Right hindlimb (tissue), 1 donor: ENCODE measurements at places on chromosomes 5 and 9.
A peak's percentile ranks its signal among the peaks of the same experiment; 100 is the strongest.

GRCh38 chr9:124527781-124528180, 20.6 kb upstream of the NR5A1 start:
- DNase-seq, result no peak

DNA sequence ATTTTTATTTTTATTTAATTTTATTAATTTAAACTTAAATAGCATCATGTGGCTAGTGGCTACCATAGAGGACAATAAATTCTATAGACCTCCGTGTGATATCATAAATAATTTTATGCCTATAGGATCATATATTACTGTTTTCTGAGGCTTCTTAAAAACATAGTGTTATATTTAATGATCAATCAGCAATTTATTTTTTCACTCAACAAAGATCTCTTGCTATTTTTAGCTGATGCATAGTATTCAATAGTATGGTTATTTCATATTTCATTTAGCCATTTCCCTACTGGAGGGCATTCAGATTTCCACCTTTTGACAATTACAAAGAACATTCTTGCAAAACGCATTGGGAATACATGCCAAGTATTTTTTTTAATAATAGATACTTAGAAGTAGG, 114.1 kb downstream of the PDE4D start:
- DNase-seq, result no peak

- DNase-seq, result no peak
These were observed 802.4 kb upstream of the ACO1 start for GRCh38 chr9:31582071-31582470.

DNA sequence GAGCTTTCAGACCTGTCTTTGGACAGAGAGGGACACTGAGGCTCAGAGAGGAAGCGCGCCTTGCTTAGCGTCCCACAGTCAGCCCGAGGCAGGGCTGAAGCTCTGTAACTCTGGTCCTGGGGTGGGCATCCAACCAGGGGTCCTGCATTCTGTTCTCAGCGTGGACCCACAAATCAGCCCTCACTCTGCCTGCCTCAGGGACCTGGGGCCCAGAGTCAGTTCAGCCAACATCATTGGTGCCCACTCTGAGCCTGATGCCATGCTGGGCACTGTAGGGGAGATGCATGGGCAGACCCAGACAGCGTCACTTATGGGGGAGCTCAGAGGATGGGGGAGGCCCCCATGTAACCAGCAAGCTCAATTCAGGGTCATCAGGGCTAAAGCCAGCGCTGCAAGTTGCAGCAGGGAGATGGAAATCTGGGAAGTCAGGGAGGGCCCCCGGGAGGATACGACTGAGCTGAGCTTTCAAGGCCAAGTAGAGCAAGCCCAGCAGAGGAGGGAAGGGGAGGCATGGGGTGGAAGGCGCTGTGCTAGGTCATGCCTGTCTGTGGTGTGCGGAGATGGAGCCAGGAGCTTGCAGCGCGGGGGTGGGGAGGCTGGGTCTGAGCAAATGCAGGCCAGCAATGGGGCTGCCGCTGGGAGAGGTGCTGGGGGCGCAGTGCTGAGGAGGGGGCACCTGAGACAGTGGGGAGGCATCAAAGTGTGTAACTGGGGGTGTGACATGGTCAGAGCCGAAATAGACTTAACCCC, 21.1 kb downstream of the CORO2A start:
- no peak for DNase-seq

- no peak for DNase-seq
These were observed 1.1 kb downstream of the ATPSCKMT start for GRCh38 chr5:10248378-10249260.

DNA sequence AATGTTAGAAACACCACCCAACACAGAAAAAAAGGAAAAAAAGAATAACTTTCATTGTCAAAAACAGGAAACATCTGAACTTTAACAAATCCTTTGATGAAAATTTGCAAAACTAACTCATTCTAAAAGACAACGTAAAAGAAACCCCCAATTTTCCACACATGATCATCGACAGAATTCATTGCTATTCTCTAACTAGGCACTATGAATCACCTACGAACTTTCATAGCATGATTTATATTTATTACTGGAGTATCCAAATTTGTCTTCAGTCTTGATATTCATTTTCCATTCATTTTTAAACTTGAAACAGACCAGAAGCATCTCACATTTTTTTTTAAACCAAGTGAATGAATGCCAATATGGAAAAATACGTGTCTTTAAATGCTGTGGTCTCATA, 514.6 kb downstream of the TLE4 start:
- no peak for DNase-seq

- no peak for DNase-seq
These were observed 78.4 kb upstream of the OTULINL start for GRCh38 chr5:14503017-14503680.

DNA sequence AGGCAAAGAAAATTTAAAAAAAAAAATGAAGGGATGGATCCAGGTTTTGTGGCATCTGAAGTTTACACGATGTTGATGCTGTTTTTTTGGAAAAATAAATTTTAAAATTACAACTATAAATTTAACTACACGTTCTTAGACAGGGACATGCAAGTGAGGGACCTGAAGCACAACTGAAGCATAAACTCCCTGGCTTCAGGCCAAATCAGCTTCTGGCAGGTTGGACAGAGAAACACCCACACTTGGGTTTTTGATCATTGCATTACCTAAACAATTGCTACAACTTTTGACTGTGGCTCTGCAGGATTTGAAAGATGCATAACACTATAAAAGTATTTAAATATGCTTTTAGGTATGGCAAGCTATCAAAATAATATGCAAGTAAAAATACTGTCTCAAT, 1318.3 kb upstream of the DMAC1 start:
- DNase-seq, result no peak

DNA sequence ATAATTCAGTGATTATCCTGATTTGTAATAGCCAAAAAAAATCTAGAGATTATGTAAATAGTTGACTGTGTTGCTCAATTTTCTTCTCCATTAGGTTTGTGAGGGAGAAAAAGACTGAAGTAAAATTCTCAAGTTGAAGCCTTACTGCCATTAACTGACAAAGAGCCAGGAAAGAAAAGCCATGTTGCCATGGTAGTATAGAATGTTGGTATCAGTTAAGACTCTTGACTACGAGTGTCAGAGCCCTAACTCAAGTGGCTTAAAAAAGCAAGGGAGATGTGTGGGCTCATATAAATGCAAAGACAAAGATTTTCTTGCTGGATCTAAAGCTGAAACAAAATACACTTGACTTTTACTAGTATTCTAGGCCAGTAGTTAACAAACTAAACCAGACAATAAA, 571.7 kb downstream of the KCTD16 start:
- no peak for DNase-seq

GRCh38 chr5:9082996-9083395, 462.9 kb downstream of the SEMA5A start:
- no peak for DNase-seq

DNA sequence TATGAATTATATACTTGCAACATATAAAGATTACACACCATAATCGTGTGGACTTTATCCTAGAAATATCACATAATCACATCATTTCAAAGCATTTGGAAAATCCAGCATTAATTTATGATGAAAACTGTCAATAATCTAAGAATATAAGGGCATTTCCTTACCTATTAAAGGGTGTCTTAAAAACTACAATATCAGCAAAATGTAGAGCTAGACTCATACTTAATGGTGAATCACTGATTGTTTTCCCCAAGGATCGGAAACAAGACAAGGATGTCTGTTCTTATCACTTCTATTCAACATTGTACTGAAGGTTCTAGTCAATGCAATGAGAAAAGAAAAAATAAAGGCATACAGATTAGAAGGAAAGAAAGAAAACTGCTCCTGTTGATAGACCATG, 8.0 kb upstream of the SREK1 start:
- no peak for DNase-seq

GRCh38 chr5:119393201-119393691, 37.4 kb downstream of the TNFAIP8 start:
- no peak for DNase-seq

- no peak for DNase-seq
These were observed 64.5 kb upstream of the PPARGC1B start for GRCh38 chr5:149665416-149666175.

DNA sequence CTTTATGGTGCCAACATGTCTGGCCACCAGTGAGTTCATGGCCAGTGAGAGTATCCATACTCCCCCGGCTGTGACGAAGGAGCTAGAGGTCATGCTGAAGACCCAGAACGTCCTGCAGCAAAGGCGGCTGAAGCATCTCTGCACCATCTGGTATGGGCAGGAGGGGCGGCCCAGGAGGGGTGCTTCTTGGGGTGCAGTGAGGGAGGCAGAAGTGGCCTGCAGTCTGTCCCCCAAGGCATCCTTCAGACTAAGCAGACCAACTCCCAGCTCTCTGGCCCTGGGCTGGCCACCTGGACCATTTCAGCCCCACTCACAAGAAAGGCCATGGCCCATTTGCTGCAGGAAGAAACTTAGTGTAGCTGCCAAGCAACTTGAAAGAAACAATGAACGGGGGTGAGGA, 11.0 kb downstream of the CCDC180 start:
- DNase-seq, result no peak

- DNase-seq, result no peak
These were observed 95.4 kb upstream of the RETREG1 start for GRCh38 chr5:16712178-16712577.

DNA sequence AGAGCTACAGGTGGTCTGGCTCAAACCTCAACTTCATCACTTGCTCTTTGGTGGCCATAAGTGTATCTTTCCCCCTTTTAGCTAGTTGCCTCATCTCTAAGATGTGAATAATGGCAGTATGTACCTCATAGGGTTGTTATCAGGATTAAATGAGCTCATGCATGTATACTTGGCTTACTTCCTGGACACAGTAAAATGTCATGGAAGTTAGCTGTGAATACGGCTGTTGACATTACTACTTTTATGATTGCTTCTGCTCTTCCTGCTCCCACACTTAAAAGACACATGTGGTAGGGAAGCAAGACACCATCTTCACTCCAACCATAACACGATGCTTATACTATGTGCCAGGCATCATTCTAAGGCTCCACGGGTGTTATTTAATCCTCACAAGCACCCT, 114.5 kb upstream of the GPR151 start:
- no peak for DNase-seq

- no peak for DNase-seq
These were observed 227.0 kb downstream of the PDE4D start for GRCh38 chr5:59666440-59667068.

DNA sequence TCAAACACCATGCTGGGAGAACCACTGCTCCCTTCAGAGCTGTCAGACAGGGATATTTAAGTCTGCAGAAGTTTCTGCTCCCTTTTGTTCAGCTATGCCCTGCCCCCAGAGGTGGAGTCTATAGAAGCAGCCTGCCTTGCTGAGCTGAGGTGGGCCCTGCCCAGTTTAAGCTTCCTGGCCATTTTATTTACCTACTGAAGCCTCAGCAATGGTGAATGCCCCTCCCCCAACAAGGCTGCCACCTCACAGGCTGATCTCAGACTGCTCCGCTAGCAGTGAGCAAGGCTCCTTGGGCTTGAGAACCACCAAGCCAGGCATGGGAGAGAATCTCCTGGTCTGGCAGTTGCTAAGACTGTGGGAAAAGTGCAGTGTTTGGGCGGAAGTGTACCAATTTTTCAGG, 205.5 kb upstream of the PTGER4 start:
- no peak for DNase-seq

DNA sequence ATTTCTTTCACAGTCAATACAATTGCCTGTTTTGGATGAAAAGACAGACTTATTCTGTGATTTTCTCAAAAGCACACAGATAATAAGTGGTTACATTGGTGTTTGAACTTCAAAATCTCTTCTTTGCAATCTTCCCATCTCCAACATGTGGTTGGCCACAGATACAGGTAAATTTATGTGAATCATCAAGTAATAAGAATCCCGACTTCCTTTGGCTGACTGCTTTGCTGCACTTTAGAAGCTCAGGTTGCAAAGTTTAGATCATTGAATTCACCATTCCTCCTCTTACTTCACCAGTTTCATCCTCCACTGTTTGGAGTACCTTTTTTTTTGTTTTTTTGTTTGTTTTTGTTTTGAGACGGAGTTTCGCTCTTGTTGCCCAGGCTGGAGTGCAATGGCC, 56.5 kb upstream of the ADRB2 start:
- DNase-seq, result no peak

- DNase-seq, result no peak
These were observed 18.3 kb downstream of the PDGFRB start for GRCh38 chr5:150137168-150137957.

- no peak for DNase-seq
These were observed 926.3 kb upstream of the ARRDC3 start for GRCh38 chr5:92309336-92309991.

DNA sequence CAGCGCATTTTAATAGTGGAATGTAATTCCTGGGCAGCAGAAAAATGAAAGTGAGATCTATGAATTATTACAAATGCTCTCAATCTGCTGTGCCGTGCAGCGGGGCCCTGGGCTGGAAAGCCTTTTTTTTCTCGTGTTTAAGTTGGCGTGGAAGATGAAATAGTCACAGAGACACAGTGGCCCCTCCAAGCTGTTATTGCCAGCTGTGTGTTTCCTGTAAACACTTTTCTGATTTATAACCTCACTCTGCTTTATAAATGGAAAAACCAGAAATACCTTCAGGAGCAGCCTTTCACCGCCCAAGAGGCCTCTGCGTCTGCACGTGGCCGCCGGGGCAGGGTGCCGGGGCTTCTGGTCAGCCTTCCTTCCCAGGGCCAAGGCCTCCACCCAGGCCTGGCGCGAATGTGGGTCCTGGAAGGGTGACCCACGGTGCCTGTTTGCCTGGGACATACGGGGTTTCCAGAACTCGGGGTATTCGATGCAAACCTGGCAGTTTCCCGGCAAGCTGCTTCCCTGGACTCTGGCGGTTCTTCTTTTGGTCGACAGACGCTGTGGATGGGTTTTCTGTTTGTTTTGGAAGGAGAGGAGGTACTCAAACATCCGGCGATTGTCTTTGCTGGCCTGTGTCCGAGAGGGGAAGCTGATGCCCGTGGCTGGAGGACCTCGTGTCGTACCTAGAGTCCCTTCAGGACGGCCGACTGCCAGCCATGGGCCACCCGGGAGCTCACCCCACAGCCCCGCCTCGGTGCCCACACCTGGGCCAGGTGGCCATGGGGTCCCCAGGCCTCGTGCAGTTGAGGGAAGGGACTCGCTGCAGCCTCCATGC, 256.7 kb downstream of the PARP8 start:
- peak; percentile 26 for DNase-seq
